RPMI7951 (cell line): ENCODE measurements at places on chromosomes 3 and 15. TPM values are rescaled to one million over a fixed set of nuclear protein-coding genes. Genes with fewer than 3 reads are reported as not detected.

DNA sequence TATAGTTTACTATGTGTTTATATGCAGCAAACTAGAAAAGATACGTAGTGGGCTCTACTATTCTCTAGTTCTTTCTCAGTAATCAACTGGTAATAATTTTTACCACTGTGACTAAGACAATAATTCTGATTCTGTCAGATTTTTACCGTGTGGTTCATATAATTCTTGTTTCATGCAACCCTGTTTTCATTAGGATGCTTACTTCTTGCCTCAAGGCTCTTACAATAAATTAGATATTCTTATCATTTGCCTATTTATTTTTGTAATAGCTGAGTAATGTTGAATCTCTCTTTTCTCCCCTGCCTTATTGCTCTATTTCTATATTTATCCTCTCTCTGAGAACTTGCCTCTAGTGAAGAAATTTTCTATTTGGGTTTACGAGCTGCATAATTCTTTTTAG, 524.7 kb downstream of the NAALADL2 start:
- DNase-seq, result no peak

The KBTBD12 gene
- not detected in 2 replicates for total RNA-seq

DNA sequence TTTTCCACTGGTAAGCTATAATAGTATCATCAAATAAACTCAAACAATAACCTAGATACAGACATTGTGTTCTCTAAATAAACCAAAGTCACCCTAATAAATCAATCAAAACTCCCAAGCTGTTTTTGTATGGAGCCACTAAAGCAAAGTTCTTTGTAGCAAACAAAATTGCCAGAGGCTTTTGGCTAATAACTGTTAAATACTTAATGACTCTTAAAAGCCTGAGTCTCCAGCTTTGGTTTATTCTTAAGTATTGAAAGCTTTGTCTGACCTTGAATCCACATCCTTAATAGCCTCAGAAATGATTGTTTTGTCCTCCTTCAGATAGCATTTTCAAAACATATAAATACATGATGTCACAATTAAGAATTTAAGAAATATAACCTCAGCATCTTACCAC, 725.3 kb downstream of the SI start:
- DNase-seq, result no peak

- peak; percentile 58 for DNase-seq
These were observed at the start of gene CD80 for GRCh38 chr3:119559441-119559963. Gene CD80 (minus strand): TSS chr3:119559614. CDS start chr3:119557728, 1,886 bp downstream.

The TIMP4 gene
- total RNA-seq, result 0.10 TPM in 1 of 2 replicates, not detected in the other

DNA sequence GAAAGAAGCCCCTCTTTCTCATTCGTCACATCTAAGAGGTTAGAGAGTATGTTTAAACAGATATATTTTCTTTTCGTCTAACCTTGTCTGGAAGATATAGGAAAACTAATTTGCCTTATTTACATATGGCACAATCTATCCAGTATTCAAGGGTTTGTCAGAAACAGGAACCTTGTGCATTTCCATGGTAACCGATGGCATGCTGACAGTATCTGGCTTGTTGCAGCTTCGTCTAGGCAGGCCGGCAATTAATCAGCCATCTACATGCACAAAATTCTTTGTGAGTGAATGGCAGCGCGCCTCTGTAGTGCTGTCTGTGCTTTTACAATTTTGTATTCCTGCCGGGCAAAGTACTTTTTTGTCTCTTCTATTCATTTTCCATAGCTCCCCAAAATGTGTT, 294.0 kb upstream of the SOX2 start:
- DNase-seq, result peak; percentile 19

The DVL3 gene
- total RNA-seq, result 21.9 and 27.8 TPM in 2 replicates

GRCh38 chr3:152177757-152178156, 91.0 kb upstream of the MBNL1 start:
- no peak for DNase-seq

The TTC14 gene
- 19.1 and 30.9 TPM in 2 replicates for total RNA-seq

GRCh38 chr3:194689493-194689944, 3.8 kb downstream of the FAM43A start:
- DNase-seq, result peak; percentile 59

GRCh38 chr15:29867241-29868000, 45.2 kb upstream of the TJP1 start:
- DNase-seq, result no peak

GRCh38 chr3:123439806-123440580, 8.9 kb downstream of the ADCY5 start:
- no peak for DNase-seq

The MYZAP gene
- 0.24 and 0.29 TPM in 2 replicates for total RNA-seq

The ANKDD1A gene
- total RNA-seq, result 8.1 and 8.5 TPM in 2 replicates

The DNAH12 gene
- total RNA-seq, result 0.49 and 1.6 TPM in 2 replicates

The SERINC4 gene
- not detected in 2 replicates for total RNA-seq

The EPHB3 gene
- 4.0 and 5.5 TPM in 2 replicates for total RNA-seq

- DNase-seq, result no peak
These were observed 27.2 kb upstream of the PIGZ start for GRCh38 chr3:196995646-196996355.

- no peak for DNase-seq
These were observed 29.7 kb downstream of the SOX2 start for GRCh38 chr3:181741417-181741816.

DNA sequence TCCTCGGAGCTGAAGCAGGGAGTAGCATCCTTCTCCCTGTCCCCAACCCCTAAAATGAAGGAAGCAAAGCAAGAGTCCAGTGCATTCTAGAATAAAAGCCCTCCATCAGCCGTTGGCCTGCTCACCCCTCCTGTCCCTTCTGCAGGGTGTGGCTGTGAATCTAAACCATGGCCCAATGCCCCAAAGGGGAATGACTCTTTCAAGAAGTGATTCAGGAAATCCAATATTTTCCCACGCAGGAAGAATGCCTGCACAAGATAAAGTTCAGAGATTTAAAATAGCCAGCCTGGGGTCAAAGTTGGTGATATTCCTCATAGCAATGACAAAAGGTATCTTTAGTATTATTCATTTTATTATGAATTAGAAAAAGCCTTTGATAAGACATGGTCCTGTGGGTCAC, 38.5 kb downstream of the SLCO2A1 start:
- DNase-seq, result peak; percentile 82

- DNase-seq, result no peak
These were observed 16.5 kb downstream of the VIPR1 start for GRCh38 chr3:42518800-42519567.

- no peak for DNase-seq
These were observed 120.8 kb upstream of the HACD2 start for GRCh38 chr3:123705488-123706285.

- no peak for DNase-seq
These were observed 46.0 kb downstream of the SUCNR1 start for GRCh38 chr3:151919446-151919845.

- no peak for DNase-seq
These were observed 49.9 kb downstream of the TFG start for GRCh38 chr3:100759159-100759558.

DNA sequence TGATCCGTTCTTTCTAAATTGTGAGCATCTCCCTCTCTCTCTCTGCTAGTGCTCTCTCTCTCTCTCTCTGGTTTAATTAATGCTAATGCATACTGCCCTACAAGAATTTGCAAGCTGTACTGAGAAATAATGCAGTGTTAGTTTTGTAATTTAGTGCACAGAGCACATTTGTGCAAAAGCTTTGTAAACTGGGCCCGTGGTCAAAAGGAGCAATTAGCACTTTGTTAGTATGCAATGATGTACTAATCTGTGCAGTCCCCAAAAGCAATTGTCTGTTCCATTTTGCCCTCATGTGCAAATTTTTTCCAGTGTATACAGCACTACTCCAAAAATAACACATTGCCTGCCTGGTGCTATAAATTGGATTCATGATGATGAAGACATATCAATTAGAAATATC, 184.6 kb upstream of the CMC1 start:
- no peak for DNase-seq

The OR5H1 gene
- total RNA-seq, result not detected in 2 replicates

The PFKFB4 gene
- total RNA-seq, result 41.2 and 56.9 TPM in 2 replicates

- DNase-seq, result no peak
These were observed 12.0 kb downstream of the KLF15 start for GRCh38 chr3:126345231-126345630.

DNA sequence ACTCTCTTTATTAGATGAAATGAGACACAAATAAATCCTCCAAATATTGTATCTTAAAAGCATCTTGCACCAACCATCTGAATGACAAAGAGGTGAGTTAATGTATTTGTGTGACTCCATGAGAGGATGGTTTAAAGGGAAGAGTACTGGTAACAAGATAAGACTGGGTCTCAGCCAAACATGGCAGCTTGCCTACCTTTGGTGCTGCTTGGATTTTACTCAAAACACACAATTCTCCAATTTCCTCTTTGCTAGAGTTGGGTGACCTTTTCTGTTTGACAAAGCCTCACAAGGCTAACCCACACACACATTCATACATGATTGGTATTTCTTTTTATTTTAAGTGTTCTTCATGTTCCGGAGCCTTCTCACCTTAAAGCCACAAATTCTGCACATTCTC, 506.4 kb downstream of the FGF12 start:
- DNase-seq, result no peak

The RBP2 gene
- not detected in 2 replicates for total RNA-seq

The LTF gene
- 0.49 and 0.72 TPM in 2 replicates for total RNA-seq

DNA sequence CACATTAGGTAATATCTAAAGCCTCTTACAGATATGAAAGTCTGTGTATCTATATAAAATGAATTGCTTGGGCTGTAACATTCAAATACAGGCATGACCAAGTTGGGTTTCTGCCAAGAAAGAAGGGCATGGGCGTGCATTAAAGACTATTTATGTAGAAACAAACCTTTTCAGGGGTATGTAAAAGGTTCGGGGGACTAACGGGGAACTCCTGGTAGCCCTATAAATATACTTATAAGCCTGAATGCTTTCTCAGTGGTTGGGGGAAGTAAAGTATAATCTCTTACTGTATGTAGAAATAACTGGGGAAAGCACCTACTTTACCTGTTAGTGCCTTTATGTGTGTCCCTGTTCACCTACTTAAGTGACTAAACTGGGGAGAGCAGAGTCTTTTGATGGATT, 154.5 kb upstream of the TBL1XR1 start:
- DNase-seq, result no peak
